Cardiac muscle cell (in vitro differentiated cells and primary cell): ENCODE measurements at places on chromosomes 3 and 15.

DNA sequence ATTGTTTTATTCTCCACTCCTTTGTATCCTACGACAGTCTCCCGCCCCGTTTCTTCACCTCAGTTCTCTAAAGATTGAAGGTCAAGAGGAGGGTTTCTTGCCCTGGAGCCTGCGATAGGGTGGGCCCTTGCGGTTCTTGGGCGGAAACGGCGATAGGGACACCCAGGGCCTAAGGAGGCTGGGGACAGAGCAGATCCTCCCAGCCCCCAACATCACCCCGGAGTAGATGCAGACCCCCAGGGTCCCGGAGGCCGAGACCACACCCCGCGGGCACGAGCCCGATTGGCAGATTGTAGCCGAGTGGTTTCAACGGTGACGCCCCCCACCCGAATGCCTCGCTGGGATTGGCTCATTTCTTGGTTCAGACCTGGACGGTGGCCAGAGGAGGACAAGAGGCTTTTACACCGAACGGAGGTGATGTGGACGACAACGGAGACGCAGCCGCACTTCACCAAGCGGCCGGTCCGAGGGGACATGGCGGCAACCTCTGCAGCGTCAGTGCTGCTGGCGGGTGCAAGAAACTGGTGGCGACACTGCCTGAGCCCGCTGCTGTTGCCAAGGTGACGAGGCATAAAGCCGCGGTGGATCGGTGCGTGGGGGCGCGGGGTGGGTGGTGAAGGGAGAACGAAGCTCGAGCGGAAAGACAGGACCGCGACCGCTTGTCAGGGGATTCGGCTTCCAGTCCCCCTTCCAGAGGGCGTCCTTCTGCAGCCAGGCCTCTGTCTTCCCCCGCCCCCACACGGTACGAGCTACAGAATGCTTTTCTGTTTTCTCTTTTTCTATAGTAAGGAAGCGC, 19.0 kb upstream of the MCF2L2 start:
- H3K27me3 ChIP-seq = no peaks in the 10 kb centered on the region
- peaks cover 11% of the 10 kb centered on the region for H3K4me1 ChIP-seq
- H3K4me3 ChIP-seq = peak overlapping the region; percentile 75
- peak; percentile 97 for DNase-seq
- H3K27ac ChIP-seq = peak overlapping the region; percentile 82

GRCh38 chr3:43041517-43041916, 62.4 kb downstream of the GASK1A start:
- no peak overlapping the region for H3K4me3 ChIP-seq
- no peaks in the 10 kb centered on the region for H3K4me1 ChIP-seq
- H3K27me3 ChIP-seq = no peaks in the 10 kb centered on the region
- no peak for DNase-seq

GRCh38 chr15:31503256-31503655, 176.6 kb downstream of the KLF13 start:
- no peak for DNase-seq
- no peak overlapping the region for H3K27ac ChIP-seq
- no peaks in the 10 kb centered on the region for H3K36me3 ChIP-seq
- no peaks in the 10 kb centered on the region for H3K27me3 ChIP-seq
- H3K4me1 ChIP-seq = no peaks in the 10 kb centered on the region

GRCh38 chr3:152071315-152071714, 197.4 kb upstream of the MBNL1 start:
- no peak overlapping the region for H3K4me3 ChIP-seq
- no peaks in the 10 kb centered on the region for H3K27me3 ChIP-seq
- no peaks in the 10 kb centered on the region for H3K36me3 ChIP-seq
- no peak overlapping the region for H3K27ac ChIP-seq
- DNase-seq = no peak
